ENCODE measurements at places on chromosomes 16 and 17.

DNA sequence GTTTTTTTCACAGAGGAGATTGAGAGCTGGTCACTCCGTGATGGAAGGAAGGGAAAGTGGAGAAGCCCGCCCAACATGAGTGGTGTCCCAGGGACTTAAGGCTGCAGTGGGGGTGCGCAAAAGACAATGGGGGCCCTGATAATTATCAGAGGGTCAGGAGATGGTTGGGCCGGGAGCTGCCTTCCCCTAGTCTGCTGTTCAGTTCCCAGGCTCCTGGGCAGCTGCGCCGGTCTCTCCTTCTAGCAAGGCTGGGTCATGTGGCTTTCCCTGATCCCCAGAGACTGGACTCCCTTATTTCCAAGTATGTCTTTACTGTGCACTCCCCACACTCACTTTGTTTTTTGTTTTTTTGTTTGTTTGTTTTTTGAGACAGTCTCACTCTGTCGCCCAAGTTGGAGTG lies 16.2 kb downstream of the CYGB start:
- DNase-seq = no peak

DNA sequence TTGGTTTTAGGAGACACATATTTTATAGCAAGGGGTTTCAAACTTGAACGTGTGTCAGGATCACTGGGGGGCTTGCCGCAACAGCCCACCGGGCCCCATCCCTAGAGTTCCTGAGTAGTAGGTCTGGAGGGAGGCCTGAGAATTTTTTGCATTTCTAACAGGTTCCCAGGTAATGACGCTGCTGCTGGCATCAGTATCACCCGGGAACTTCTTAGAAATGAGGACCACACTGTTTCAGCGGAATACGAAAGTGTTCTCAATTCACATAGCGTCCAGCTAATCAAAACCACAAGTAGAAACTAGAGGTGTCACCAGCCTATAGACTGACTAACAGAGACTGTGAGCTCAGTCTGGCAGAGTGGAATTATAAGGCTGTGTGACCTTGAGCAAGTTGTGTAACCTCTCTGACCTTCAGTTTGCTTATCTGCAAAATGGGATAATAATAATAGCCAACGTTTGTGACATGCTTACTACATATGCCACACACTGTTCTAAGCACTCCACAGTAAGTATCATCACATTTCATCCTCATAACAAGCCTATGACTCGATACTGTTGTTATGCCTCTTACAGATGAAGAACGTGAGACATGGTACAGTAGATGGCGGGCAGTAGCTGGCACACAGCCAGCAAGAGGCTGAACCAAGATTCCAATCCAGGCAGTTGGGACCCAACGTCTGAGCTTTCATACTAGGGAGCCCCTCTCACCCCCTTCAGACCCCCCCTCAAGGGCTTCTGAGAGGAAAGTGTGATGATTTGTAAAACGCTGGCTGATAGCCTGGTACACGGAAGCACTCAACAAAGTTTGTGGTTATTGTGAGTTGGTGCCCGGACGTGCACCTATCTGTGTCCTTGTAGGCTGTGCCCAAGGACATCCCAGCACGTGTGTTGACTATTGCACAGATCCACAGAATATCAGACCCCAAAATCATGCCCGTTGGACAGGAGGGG lies 4.6 kb upstream of the ICAM2 start:
- DNase-seq = no peak

GRCh38 chr16:72552654-72553053 lies 380.7 kb upstream of the PMFBP1 start:
- DNase-seq = no peak

DNA sequence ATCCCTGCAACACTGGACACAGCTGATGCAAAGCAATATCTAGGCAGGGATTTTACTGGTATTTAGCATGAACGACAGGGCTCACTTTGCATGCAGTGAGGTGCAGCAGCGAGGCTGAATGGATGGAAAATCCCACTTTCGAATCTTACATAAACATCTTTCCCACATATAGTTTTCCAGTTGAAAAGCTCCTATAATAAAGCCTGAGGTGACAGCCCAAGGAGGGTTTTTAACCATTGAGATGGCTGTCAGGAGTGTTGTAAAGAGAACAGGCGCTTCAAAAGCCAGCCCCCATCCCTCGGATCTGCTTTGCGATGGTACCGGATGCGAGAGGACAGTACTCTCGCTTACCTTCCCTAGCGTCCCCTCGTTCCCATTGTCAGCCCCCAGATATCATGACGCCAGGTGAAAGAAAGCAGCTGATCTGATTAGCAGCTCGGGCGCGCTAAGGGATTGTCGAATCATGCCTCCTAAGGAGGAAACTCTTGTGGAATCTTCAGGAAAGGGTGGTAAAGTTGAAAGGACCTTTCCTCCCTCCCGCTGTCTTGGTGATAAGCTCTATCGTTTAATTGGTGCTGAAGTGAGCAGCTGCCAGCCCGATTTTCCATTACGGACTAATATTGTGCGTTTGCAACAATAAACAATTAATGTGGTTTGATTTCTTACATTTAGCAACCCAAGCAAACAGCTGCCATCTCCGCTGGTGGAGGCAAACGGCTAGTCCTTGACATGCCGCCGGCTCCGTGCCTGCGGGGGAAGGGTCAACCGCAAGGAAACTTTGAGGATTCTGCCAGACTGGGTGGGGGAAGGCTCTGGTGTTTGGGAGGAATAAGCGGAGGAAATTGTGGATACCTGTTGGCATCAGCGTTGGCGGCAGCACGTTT lies 1.8 kb downstream of the CDH8 start:
- no peak for DNase-seq

- no peak for DNase-seq
Measured at GRCh38 chr16:28062847-28063521, 530 bp downstream of the GSG1L start.

DNA sequence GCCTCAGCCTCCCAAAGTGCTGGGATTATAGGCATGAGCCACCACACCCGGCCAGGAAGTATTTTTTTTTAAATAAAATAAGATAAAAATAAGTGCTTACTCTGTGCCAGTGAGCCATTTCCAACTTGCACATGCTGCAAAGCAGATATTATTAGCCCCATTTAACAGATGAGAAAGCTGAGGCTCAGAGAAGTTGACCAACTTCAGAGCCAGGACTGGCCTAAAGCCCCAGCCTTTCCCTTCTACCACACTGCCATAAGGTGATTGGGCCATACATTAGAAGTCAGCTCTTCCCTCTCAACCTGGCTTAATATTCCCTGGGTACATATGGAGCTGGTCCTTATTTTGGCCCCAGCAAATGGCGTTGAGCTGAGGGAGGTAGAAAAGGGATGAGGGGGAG lies 25.1 kb downstream of the NEUROD2 start:
- no peak for DNase-seq

DNA sequence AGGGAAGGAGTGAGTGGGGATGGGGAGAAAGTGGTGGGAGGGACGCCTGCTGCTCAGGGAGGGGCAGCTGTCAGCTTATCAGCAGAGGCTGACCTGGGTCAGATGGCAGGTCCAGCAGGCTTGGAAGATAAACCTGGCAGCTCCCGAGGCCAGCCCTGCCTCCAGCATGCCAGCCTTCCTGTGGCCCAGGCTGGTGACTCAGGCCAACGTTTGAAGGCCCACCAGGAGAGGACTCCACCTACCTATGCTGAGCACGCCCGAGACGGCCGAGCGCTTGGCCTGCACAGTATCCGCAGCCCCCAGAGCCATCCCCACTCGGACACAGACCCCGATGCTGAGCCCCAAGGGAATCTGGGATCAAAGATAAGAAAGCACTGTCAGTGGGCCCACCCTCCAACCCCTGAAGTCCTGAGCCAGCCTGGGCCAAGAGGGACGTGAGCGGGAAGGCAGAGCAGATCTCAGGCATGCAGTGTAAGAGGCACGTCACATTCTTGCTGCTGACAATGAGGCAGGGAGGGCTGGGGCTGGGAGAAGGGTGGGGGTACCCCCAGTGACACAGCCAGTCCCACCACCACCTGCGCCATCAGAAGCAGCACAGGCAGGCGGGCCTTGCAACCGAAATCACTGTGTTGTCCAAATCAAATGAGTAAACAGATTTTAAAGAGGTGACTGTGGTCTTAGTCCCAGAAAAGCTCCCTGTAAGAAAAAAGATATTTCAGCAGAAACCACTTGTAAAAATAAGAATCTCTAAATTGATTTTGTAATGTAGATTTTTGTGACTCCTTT lies 12.4 kb downstream of the SLC47A2 start:
- DNase-seq = no peak

DNA sequence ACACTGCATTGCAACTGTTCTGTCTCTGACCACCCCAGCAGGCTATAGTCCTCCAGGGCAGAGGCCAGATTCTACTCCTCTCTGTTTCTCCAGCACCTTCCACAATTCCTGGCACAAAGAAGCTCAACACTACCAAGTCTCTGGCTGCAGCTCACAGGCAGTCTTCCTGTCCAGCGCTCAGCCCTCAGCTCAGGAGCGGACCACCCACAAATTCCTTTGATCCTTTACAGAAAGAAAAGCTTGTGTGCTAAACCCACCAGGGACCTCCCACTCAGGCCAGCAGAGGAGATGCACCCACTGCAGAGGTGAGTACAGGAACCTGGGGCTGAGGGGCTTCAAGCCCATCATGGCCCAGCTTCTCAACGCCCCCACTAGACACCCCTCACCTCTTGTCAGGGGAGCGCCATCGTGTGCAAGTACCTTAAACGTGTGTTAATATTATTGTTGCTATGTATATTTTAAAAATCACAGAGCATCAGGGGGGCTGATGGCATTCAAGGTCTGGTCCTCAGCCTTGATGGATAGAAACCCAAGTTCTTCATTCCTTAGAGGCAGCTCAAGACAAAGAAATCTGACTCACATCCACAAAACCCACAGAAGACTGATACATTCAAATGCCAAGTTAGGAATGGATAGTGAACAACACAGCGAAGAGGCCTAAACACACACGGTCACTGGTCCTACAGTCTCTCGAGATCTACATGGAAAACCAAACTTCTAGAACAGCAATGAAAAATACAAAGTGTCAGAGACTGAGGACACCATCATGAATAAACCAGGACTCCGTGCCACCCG lies 8.4 kb downstream of the HSDL1 start:
- DNase-seq = no peak

DNA sequence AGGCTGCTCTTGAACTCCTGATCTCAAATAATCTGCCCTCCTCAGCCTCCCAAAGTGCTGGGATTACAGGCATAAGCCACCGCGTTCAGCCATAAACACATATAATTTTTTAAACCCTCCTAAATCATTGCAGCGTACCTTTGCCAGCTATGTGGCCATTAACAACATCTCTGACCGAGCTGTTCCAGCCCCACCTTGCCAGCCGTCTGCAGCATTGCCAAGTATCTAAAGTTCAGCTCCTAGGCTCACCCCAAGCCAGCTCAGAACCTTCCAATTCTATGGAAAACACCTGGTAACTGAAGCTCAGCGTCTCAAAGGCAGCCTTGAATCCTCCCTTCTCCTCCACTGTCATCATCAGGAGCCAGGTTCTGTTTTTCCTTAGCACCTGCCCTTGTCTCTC lies 5.1 kb upstream of the MEIOB start:
- no peak for DNase-seq

DNA sequence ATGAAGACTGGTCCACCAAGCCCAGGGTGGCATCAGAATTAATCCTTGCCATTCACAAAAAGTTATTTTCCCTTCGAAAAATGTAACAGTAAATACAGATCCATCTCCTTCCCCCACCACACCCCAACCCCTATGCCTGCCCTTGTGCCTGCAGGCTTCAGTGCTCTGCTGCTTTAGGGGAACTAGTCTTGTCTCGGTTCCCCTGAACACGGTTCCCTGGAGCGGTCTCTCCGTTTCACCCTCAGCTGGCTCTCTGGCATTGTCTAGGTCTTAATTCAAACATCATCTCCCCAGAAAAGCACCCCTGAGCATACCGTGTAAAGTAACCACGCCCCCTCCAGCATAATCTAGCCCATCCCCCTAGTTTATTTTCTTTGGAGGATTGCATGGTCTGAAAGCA lies 25.8 kb downstream of the EMP2 start:
- DNase-seq = no peak

- no peak for DNase-seq
Measured at GRCh38 chr17:29718446-29719039, 95.8 kb upstream of the CORO6 start.

- no peak for DNase-seq
Measured at GRCh38 chr16:88526008-88526905, 43.9 kb upstream of the ZC3H18 start.

DNA sequence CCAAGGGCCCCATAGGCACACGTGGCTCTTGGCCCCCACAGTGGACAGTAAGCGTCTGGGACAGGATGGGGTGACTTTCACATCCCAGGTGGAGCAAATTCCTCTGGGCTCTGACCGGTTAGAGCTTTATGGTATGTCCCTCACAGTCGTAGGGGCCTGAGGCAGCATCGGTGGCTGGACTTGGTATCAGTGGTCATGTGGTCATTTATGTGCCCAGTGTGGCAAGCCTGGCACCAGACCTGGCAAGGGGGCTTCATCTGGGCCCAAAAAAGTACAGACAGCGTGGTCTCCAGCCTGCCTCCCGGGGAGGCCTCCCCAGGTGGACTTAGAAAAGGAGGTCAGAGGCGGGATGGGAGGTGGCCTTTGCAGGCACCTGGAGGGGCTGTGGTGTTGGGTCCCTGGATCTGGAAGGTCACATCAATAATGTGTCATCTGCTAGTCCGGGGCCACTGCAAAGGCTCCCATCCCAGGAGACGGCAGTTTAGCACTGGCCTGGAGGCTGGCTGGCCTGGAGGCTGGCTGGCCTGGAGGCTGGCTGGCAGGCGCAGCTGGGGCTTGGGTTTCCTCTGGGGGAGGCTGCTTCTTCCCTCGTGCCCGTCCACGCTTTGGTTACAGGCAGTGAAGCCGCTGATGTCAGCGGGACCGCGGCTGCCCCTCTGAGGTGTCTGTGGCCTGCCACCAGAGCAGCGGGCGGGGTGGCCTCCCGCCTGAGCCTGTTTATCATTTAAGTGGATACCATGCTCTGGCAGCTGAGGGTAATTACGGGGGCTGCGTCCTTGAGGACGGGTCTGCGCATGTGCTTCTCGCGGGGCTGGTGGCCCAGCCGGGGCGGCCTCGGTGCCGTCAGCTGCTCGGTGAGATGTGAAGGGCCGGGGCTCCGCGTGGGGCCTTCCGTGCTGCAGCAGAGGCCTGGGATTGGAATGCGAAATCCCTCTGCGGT lies 20.7 kb upstream of the CBX4 start:
- peak; percentile 60 for DNase-seq

DNA sequence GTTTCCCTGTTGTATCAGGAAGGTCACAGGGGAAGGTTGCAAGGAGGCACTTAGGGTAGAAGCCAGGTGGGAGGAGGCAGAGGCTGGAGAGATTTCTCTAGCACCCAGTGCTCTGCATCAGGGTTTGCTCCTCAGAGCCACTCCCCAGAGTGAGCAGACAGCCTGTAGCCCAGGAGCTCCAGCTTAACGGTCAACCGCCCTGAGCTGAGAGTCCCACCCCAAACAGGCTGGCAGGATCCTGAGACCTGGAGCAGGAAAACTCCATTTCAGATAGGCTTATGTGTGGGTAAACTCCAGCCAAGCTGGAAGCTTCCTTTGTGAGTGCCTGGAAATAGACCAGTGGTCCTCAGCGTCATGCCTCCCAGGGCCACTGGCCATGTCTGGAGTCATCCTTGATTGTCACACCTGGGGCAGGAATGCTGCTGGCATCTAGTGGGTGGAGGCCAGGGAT lies 37.9 kb downstream of the MPRIP start:
- no peak for DNase-seq

- DNase-seq = no peak
Measured at GRCh38 chr17:34542700-34543336, 36.6 kb upstream of the TMEM132E start.

- DNase-seq = no peak
Measured at GRCh38 chr17:50421308-50422051, 4.5 kb upstream of the ACSF2 start.
